ENCODE measurements at places on chromosomes 13 and 19. TPM values are rescaled to one million over a fixed set of nuclear protein-coding genes. Genes with fewer than 3 reads are reported as not detected.
A peak's percentile ranks its signal among the peaks of the same experiment; 100 is the strongest.

GRCh38 chr19:50648659-50649058 is 586 bp upstream of the C19orf81 start:
- no peak for DNase-seq
- no peak overlapping the region for H3K4me3 ChIP-seq
- no peak overlapping the region for H3K27ac ChIP-seq
- no peaks in the 10 kb centered on the region for H3K36me3 ChIP-seq
- 0 out of 2 replicates have a peak, but pooled peaks cover 6% of the 10 kb centered on the region for H3K27me3 ChIP-seq
- H3K4me1 ChIP-seq, result no peaks in the 10 kb centered on the region

DNA sequence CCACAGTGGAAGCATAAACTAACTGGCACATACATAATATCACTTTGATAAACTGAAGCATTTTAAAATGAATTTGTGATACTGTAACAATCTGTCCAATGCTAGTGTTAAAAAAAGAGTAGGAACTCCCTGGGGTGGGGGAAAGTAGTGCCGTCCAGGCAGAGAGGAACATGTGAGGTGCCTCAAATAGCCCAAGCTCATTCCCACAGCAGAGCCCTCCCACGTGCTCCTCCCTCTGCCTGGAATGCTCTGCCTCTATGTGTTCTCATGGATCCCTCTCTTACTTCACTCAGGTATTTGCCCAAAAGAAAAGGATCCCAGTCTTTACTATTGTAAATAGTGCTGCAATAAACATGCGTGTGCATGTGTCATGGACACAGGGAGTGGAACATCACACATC is 188.1 kb downstream of the NHLRC3 start:
- no peaks in the 10 kb centered on the region for H3K27me3 ChIP-seq
- no peaks in the 10 kb centered on the region for H3K36me3 ChIP-seq
- H3K4me3 ChIP-seq, result no peak overlapping the region
- H3K27ac ChIP-seq, result no peak overlapping the region
- H3K4me1 ChIP-seq, result 0 out of 2 replicates have a peak, but pooled peaks cover 2% of the 10 kb centered on the region

DNA sequence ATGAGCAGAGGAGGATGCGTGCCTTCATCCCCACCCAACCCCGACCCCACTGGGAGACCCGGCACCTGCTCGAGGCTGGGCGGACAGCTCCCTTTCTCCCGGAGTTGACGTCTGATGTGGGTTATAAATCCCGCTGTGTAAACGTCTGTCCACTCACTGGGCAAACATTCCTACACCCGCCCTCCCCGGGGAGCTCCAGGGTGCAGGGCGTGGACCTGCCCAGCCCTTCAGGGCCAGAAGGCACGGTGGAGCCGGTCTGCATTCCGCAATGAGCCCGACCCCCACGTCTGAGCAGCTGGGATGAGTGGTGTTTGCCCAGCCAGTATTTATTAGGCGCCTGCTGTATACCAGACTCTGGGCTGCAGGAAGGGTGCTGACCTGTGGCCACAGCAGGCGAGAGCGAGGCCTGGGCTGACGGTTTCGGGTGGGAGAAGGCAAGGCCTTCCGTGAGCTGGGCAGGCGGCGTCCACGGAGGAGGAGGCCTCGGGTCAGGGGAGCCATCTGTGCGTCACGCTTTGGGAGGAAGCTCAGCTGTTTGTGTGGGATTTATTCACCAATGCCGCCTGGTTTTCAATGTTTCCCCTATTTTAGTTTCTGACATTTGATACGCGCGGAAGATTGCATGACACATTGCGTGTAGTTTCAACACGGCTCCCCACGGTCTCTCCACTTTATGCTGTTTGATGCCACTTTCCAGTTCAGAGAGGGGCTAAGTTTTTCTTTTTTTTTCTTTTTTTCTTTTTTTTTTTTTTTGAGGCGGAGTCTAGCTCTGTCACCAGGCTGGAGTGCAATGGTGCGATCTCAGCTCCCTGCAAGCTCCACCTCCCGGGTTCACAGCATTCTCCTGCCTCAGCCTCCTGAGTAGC is 2.0 kb downstream of the MISP start:
- H3K4me3 ChIP-seq, result peak overlapping the region; percentile 9
- H3K27ac ChIP-seq, result peak overlapping the region; percentile 76
- H3K4me1 ChIP-seq, result peaks cover 18% of the 10 kb centered on the region
- peak; percentile 89 for DNase-seq
- no peaks in the 10 kb centered on the region for H3K36me3 ChIP-seq

DNA sequence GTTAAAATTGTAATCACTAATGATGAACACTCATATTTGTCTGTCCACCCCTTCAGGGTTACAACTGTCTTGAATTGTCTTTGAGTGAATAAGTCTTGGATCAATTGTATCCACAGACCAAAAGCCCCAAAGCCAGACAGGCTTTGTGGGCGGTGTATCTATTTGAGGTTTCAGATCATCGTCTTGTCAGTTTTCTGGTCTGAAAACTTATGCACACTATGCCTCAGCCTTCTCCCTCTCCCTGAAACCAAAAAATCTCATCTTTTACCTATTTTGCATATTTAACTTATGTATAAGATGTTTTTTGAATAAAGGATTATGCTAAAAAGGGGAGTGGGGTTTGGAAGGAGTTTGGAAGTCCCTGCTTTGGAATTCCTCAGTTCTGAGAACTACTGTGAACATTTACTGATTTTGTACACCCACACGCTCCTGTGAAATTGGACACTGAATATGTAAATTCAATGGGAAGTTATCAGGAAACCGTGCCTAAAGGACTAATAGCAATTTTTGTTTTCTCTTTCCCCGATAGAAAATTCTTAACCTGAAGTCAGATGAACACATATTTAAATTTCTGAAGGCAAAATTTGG is 52.1 kb downstream of the DPY19L3 start:
- peaks cover 36% of the 10 kb centered on the region for H3K36me3 ChIP-seq
- no peaks in the 10 kb centered on the region for H3K27me3 ChIP-seq
- H3K4me3 ChIP-seq, result no peak overlapping the region

The AP1M2 gene
- 0.40 TPM for total RNA-seq

GRCh38 chr13:107834717-107835116 is 380.6 kb downstream of the LIG4 start:
- H3K4me1 ChIP-seq, result no peaks in the 10 kb centered on the region
- no peak overlapping the region for H3K27ac ChIP-seq
- no peak for DNase-seq
- no peaks in the 10 kb centered on the region for H3K36me3 ChIP-seq
- H3K4me3 ChIP-seq, result no peak overlapping the region

- H3K4me1 ChIP-seq, result peaks cover 7% of the 10 kb centered on the region
- peak; percentile 33 for DNase-seq
- H3K4me3 ChIP-seq, result no peak overlapping the region
- no peaks in the 10 kb centered on the region for H3K27me3 ChIP-seq
- no peak overlapping the region for H3K27ac ChIP-seq
- H3K36me3 ChIP-seq, result no peaks in the 10 kb centered on the region
These were observed 7.7 kb upstream of the NANOS2 start for GRCh38 chr19:45922281-45922680.

The LIPE gene
- not detected for total RNA-seq

The LILRA1 gene
- not detected for total RNA-seq

GRCh38 chr19:7705387-7706187 is 3.7 kb upstream of the FCER2 start:
- H3K27ac ChIP-seq, result no peak overlapping the region
- H3K36me3 ChIP-seq, result no peaks in the 10 kb centered on the region
- H3K4me3 ChIP-seq, result no peak overlapping the region
- H3K4me1 ChIP-seq, result no peaks in the 10 kb centered on the region

The VSTM2B gene
- total RNA-seq, result not detected

GRCh38 chr13:91056746-91057145 is 290.7 kb upstream of the MIR17HG start:
- H3K27me3 ChIP-seq, result no peaks in the 10 kb centered on the region

- H3K27ac ChIP-seq, result no peak overlapping the region
- H3K36me3 ChIP-seq, result no peaks in the 10 kb centered on the region
- no peaks in the 10 kb centered on the region for H3K4me1 ChIP-seq
- H3K27me3 ChIP-seq, result no peaks in the 10 kb centered on the region
- no peak overlapping the region for H3K4me3 ChIP-seq
- DNase-seq, result no peak
These were observed 569.0 kb upstream of the GPC6 start for GRCh38 chr13:92657565-92657964.

The HSPBP1 gene
- total RNA-seq, result 40.8 TPM

DNA sequence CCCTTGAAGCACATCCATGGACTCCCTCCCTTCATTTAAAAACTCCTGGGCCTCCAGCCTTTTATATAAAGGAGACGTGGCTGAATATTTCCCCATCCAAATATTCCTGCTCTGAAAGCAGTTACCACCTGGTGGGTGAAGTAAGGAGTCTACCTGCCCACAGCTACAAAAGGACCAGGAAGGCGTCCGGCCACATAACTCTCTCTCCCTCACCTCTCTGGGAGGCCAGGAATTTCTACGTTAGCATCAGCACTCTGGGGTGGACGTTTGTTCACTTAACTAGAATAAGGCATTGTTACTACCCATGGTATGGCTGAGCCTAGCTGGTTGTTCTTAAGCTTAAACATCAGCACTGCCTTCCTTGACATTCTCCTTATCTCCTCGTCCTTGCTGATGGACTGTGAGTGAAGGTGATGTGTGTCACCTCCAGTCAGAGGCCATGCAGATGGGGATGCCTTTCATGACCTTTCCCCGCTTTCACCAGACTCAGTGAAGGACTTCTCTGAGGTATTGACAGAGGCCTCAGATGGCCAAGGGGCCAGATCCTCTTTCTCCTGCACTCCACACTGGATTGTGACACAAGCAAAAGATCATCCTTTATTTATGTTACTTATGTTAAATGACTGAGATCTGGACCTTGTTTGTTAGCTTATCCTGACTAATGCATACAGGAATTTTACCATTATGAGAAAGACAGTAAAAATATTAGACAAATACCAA is 22.2 kb upstream of the KPNA3 start:
- peaks cover 16% of the 10 kb centered on the region for H3K4me1 ChIP-seq
- no peaks in the 10 kb centered on the region for H3K36me3 ChIP-seq
- H3K4me3 ChIP-seq, result no peak overlapping the region
- no peak overlapping the region for H3K27ac ChIP-seq

GRCh38 chr13:49220036-49220855 is at the start of gene MLNR:
Gene MLNR, plus strand, starts transcription at chr13:49220338. Its CDS starts 0 bp downstream, at chr13:49220338.
- H3K36me3 ChIP-seq, result no peaks in the 10 kb centered on the region
- no peaks in the 10 kb centered on the region for H3K4me1 ChIP-seq

DNA sequence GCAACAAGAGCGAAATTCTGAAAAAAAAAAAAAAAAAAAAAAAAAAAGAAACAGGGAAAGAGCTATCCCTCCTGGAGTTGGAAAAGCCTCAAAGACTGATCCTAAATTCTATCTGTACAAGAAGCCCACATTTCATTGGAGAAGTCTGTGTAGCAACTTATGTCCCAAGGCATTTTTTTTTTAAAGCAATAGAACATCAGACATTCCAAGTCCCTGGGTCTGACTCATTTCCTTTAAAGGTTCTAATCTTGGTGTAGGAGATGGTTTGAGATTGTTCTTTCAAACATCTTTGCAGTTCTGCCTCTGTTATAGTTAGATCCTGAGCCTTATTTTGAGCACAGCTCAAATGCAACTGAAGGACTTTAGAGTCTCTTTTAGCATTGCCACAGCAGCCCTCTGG is 706.5 kb upstream of the MIR17HG start:
- H3K27ac ChIP-seq, result no peak overlapping the region
- H3K4me3 ChIP-seq, result no peak overlapping the region
- no peaks in the 10 kb centered on the region for H3K36me3 ChIP-seq
- DNase-seq, result no peak

DNA sequence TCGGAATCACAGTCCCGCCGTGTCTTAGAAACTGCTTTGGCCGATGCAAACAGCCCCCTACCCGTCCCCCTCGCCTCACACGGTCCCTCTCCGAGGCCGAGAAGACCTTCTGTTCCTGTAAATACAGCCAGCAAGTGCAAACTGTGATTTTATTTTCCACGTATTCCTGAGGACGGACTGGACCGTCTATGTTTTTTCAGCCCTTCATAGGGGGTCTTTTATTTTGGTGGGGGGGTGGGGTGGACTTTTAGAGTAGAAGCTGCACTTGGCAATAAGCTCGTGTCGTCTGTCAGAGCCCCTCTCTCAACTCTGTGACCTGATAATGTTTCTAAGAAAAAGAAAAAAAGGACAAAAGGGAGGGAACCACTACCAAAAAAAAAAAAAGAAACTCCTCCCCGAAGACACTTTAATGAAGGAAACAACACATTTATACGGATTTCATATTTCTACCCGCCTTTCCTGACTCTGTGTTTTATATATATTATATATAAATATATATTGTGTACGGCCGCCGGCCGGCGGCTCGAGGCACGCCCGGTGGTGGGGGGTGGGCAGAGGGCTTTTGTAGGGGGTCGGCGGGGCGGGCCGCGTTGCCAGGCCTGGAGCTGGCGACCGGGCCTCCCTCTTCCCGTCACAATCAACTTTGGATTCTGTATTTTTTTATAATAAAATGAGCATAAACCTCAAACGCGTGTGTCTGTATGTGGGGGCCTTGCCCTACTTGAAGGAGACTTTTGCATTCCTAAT is 15.2 kb downstream of the EFNA2 start:
- no peak overlapping the region for H3K27ac ChIP-seq
- H3K36me3 ChIP-seq, result no peaks in the 10 kb centered on the region
- H3K27me3 ChIP-seq, result peaks cover 19% of the 10 kb centered on the region
- no peak overlapping the region for H3K4me3 ChIP-seq
- no peaks in the 10 kb centered on the region for H3K4me1 ChIP-seq

- no peak overlapping the region for H3K4me3 ChIP-seq
- H3K27me3 ChIP-seq, result no peaks in the 10 kb centered on the region
- H3K4me1 ChIP-seq, result 0 out of 2 replicates have a peak, but pooled peaks cover 4% of the 10 kb centered on the region
- DNase-seq, result peak; percentile 10
- no peaks in the 10 kb centered on the region for H3K36me3 ChIP-seq
These were observed 1194.0 kb downstream of the PCDH9 start for GRCh38 chr13:66036024-66036614.

GRCh38 chr13:106462710-106463109 is 72.8 kb downstream of the EFNB2 start:
- H3K4me1 ChIP-seq, result no peaks in the 10 kb centered on the region
- H3K27ac ChIP-seq, result no peak overlapping the region
- H3K4me3 ChIP-seq, result no peak overlapping the region
- DNase-seq, result no peak
- no peaks in the 10 kb centered on the region for H3K36me3 ChIP-seq
- no peaks in the 10 kb centered on the region for H3K27me3 ChIP-seq

DNA sequence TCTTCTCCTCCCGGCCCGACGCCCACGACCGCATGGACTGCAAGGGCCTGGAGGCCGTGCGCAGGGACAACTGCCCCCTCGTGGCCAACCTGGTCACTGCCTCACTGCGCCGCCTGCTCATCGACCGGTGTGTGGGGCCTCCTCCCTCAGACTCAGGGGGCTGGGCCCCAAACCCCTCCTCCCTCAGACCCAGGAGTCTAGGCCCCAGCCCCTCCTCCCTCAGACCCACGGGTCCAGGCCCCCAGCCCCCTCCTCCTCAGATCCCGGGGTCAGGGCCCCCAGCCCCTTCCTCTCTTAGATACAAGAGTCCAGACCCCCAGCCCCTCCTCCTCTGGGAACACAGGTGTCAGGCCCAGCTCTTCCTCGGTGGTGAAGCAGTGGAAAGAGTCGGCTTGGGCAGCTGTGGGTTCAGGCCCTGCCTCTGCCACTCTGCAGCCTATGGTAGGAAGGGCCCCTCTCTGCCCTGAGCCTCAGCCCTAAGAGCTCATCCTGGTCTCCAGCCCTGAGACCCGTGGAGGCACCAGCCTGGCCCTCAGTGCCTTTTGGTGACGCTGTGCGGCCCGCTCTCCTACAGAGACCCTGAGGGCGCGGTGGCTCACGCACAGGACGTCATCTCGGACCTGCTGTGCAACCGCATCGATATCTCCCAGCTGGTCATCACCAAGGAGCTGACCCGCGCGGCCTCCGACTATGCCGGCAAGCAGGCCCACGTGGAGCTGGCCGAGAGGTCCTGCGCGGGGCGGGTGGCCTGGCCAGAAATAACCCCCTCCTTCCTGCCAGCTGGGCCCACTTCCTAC is 3.7 kb upstream of the SPIB start:
- peaks cover 6% of the 10 kb centered on the region for H3K4me1 ChIP-seq
- DNase-seq, result peak; percentile 41
- no peak overlapping the region for H3K4me3 ChIP-seq
- no peak overlapping the region for H3K27ac ChIP-seq
- no peaks in the 10 kb centered on the region for H3K27me3 ChIP-seq

GRCh38 chr13:110662777-110663443 is 43.0 kb downstream of the CARS2 start:
- no peak overlapping the region for H3K27ac ChIP-seq
- no peaks in the 10 kb centered on the region for H3K4me1 ChIP-seq
- peaks cover 46% of the 10 kb centered on the region for H3K36me3 ChIP-seq
- no peak overlapping the region for H3K4me3 ChIP-seq

Data from SJCRH30 (cell line).